ENCODE measurements at places on chromosomes 3 and 15.

DNA sequence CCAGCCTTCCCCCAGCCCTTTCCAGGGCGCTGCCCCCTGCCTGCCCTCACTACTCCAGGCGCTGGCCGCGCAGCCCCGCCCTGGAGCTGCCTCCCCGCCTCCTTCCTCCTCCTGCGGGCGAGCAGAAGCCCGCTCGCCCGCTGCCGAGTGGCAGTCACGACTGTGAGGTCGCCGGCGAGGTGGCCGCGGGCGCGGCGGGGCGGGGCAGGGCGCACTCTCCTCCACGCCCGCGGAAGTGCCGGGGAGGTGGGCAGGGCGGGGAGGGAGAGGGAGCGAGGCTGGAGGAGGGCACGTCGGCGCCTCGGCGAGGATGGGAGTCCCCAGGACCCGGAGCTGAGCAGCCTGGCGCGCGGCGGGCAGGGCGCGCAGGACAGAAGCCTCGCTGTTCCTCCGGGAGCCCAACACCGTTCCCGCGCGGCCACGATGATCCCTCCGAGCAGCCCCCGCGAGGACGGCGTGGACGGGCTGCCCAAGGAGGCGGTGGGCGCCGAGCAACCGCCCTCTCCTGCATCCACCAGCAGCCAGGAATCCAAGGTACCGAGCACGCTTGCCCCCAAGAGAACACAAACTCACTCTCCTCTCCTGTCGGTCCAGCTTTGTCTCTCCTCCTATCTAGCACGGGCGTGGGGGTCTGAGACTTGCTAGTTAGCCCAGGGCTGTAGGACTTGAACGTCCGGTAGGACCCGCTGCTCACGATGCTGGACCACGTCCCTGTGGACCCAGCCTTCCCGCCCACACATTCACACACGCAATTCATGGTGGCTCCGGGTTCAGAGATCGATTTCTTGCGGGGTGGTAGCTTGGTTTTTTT is at the start of gene STAC:
Gene STAC (plus strand): TSS at position 284 of the 811 bp plus-strand sequence. CDS start 140 bp downstream, at position 424.
- no peak for DNase-seq

DNA sequence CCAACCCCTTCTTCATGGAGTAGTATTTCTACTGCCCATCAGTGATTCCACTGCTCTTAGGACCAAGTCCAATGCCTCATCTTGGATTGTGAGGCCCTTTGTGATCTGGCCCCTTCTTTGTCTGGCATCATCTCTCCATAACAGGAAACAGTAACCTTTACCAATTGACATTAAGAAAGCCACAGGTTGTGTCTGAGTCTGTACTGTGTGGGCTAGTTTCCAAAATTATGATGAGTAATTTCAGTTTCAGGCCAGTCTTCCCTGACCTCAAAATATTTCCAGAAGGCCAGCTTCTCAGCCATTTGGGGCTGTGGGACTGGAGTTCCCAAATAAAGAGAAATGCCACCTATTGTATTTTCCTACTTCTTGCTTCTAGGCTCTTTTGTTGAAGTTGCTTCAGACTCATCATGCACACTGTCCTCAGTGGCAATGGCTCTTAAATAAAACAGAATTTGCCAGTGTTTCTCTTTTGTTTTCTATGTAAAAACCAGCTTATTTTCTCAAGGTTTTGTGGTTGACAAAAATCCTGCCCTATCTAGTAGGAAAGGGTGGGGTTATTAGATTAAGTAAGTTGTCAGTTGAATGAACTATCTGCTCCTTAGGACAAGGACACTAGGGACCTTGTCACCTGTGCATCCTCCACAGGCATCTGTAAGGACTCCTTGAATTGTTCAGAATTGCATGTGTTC is 47.0 kb upstream of the ACKR4 start:
- no peak for DNase-seq

- DNase-seq, result no peak
Observed at GRCh38 chr15:87089551-87089950, 1009.9 kb downstream of the AGBL1 start.

DNA sequence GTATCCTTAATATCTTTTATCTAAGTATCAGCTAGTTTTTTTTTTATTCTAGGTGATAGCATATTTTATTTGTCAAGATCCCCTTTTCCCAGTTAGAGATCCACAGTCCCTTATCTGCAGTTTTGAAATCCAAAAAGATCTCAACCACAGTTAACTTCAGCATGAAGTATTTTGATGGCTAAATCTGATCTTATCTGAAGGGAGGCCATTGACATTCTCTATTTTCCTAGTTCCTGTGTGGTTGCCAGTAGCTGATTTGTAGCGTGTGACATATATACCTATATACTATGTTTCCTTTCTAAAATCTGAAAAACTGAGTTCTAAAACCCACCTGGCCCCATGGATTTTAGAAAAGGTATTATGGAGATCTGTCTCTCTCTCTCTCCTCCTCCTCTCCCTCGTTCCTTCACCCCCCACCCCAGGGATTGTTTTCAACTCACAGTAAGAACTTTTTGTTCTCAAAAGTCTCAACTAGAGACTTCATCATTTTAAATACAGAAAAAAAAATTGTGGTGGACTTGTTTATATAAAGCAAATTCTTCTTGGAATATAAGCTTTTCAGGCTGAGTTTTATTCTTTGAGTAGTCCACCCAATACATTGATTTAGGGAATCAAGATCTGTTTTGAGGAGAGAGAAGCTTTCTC is 12.3 kb downstream of the TCF12 start:
- DNase-seq, result no peak

GRCh38 chr15:61049028-61049427 is 180.1 kb downstream of the RORA start:
- no peak for DNase-seq

- DNase-seq, result no peak
Observed at GRCh38 chr15:69313432-69314000, 14.8 kb downstream of the PAQR5 start.

DNA sequence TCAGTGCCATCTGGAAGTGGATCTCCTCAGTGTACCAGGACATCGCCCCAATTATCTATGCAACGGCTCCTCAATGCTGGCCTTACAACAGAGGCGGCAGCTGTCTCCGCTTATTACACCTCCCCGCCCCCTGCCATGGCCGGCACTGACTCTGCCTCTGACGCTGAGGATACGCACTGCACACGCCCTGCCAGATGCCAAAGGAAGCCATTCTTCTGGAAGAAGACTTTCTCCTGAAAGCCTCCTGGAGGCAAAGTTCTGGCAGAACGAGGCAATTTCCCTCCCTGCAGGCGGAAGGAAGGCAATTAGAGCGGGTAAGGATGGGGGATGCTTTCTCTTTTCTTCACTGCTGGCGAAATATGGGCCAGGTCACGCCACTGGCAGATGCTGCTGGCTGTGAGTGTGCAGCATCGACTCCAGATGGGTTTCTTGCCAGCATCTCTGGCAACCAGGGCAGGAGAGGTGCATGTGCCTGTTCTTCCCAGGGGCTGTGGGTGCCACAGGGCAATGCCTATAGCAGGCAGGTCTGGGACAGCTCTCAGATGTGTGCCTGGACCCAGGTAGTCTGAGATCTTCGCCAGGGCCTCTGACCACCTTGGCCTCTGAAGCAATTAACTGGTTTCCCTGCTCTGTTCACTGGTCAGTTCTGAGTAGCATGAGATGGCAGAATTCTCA is 62.2 kb upstream of the MRPS22 start:
- DNase-seq, result no peak

DNA sequence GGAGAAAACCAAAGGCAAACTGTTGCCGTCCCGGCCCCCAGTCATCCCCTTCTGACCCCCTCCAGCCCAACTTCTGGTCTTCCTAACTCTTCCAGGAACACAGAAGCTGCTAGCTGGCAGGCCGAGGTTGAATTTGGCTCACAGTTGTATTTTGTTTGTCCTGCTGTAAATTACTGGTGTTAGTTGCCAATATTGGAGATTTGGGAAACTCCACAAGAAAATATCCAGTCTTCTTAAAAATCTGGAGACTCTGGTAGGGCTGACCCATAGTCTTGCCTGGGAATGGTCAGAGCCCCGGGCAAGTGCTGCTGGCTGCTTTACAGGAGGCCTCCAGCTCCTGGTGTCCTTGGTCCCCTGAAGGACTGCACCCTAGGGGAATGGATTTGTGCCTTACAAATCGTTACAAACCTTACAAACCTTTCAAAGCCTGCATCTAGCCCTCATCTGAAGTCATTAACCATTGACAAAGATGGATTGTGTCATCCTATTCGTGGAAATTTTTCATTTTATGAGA is 112.0 kb upstream of the MCTP2 start:
- DNase-seq, result no peak

- DNase-seq, result no peak
Observed at GRCh38 chr15:61724251-61724939, 335.9 kb downstream of the VPS13C start.

DNA sequence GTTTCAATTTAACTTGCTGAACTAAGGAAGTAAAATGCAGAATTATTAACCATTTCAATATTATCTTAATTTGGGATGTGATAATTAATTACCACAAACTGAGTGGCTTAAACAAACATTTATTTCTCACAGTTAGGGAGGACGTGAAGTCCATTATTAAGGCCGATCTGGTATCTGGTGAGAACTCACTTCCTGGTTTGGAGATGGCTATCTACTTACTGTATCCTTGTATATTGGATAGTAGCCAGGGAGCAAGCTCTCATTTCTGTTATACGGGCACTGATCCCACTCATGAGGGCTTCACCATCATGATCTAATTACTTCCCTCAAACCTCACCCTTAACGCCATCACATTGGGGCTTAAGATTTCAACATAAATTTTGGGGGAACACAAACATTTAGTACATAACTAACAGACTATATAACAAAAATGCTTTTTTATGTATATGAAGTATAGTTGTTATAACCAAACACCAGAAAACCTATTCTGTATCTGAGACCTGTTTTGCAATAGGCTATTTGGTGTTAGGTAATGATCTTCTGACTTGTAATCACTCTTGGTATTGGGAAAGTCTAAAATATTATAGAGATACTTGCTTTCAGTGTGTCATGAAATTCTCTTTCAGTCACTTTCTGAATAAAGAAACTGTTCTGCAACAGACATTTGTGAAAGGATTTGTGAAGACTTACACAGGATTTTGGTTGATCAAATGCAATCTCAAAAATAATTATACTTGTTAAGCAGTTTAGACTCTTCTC is 4.7 kb upstream of the KPNA4 start:
- no peak for DNase-seq

DNA sequence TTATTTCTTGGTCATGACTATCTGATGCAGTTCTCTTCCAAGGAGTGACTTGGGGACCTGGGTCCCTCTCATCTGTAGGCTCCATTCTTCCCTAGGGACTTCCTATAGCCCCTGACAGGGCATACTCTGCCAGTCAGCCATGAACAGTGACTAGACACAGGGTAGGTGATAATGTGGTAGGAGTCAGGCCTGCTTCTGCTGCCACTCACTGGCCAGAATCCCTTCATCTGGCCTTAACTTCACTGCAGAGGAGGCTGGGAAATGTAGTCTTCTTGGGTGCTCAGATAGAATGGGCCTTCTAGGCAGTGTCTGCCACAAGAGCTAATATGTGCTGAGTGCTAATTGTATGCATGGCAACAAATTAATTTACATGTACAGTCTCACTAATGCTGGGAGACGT is 84.5 kb downstream of the CACNA2D3 start:
- DNase-seq, result no peak

DNA sequence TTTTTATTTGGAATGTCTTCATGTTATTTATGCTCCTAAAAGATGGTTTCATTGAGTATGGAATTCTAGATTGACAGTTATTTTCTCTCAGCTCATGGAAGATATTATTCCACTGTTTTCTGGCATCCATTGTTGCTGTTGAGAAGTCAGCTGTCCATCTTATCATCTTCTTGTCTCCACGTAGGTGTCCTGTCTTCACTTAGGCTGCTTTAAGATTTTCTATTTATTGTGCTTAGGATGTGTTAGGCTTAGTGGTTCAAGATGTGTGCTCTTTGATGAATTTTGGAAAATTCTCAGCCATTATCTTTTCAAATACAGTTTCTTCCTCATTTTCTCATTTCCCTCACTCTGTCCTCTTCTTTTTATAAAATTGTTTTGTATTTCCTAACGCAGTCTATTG is 52.0 kb downstream of the SNRK start:
- no peak for DNase-seq

- DNase-seq, result no peak
Observed at GRCh38 chr3:104126864-104127553, 1239.7 kb upstream of the ALCAM start.

DNA sequence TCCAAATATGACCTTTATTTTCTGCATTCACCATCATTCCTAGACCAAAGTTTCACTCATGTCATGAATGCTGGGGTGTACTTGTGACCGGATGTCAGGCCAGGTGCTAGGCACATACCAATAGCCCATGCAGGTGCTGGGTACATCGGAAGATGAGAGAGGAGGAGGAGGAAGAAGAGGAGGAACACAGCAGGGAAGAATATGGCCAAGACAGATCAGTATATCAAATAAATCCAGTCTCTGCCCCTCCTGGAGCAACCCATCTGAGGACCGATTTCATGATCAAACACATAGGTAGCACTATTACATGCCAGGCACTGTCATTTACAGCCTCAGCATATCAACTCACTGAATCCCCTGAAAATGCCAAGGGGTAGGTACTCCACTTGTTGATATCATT is 3.0 kb upstream of the WNT7A start:
- no peak for DNase-seq

DNA sequence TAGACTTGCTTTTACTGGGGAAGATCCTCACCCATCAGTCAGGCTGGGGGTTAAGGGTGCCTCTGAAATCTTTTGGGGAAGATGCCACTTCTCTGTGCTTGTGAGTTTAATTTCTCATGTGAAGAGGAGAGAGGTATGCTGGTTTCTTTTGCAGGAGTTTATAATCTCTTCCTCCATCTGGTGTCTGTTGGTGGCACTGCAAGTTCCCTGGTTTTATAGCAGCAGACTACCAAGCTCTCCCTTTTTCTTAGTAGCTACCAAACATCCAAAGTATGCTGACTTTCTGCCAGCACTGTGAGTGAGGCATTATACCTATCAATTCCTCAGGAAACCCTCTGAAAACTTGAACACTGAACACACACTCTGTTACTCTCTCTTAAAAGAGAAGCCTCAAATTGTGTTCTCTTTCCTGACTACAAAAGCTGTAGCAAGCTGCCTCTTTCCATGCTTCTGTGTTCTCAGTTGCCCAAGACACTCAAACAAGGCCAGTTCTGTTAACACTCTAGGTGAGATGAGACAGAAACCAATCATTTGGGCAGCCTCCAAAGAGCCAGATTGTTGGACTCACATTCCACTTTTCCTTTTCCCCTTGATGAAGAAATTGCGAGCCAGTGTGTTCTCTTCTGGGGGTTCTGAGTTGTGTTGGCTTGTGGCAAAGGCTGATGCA is 299.5 kb downstream of the GAP43 start:
- peak; percentile 20 for DNase-seq

DNA sequence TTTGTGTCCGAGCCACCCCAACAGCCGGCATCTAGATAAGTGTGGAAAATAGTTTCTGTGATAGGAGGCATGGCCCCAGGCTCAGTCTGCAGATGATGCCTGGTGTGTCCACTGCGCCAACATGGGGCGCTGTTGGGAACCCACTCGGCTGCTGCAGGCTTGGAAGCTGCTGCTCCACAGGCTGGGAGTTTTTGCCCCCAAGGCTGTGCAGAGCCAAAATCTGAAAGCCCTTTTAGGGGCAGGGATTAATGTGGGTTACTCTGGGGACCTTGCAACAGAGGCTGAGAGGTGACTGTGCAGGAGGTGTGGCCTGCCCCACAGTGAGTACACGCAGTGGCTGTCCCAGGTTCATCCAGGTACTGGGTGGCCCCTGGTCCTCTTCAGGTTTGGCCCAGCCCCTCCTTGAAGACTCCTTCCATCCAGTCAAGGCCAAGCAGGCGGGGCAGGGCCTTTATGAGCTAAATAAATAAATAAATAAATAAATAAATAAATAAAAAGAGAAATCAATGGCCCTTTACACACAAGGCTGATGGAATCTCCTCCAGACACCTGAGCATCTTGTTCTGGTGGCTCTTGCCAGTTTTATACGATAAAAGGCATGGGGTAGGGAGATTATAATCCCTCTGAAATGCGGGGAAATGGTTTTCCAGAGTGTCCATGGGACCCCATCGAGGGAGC is 73.8 kb downstream of the AAGAB start:
- no peak for DNase-seq

- no peak for DNase-seq
Observed at GRCh38 chr3:160447544-160447943, 2.0 kb downstream of the TRIM59 start.

Measured in iPS DF 6.9 (cell line).